AG20443 (cell line): ENCODE measurements at places on chromosomes 5 and 9.

DNA sequence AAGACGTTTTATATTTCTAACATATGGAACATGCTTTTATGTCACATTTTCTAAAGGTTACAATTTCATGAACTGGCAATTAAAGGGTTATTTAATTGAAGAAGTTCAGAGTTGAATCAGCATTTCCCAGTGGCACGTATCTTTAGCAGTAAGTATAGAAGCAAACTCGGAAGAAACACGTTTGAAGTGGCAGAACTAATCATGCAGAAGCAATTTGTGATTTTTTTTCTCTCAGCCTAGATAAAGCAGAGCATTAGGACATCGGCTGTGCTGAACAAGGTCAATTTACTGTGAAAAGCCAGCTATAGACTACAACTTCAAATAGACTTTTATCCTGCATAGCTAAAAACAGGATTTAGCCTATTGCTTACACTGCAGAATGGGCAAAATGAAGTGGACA lies 104.7 kb downstream of the ISL1 start:
- no peak for DNase-seq

DNA sequence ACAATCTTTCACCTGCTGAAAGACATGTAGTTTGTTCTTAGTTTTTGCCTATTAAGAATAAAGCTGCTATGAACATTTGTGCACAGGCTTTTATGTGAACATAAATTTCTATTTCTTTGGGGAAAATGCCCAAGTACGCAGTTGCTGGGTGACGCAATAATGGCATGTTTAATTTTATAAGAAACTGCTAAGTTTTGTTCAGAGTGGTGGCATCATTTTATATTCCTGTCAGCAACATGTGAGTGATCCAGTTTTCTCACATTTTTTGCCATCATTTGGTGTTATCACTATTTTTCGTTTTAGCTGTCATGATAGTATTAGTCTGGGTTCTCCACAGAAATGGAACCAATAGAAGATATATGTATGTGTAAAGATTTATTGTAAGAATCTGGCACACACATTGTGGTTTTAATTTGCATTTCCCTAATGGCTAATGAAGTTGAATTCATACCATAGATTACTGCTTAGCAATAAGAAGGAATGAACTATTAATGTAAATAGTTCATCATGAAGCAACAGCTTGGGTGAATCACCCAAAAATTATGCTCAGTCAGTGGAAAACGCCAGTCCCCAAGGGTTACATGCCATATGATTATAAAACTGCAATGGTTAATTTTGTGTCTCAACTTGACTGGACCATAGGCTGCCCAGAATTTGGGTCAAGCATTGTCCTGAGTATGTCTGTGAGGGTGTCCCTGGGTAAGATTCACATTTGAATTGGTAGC lies 358.6 kb downstream of the MSX2 start:
- no peak for DNase-seq

GRCh38 chr5:151155775-151156506 lies 1.6 kb downstream of the ANXA6 start:
- peak; percentile 64 for DNase-seq

GRCh38 chr9:105444130-105444529 lies 3.7 kb upstream of the FSD1L start:
- DNase-seq = no peak
